ENCODE measurements at places on chromosomes 13 and 19.

GRCh38 chr13:43489233-43489632, 297.5 kb downstream of the ENOX1 start:
- DNase-seq = no peak

GRCh38 chr13:35468195-35468594, 8.3 kb downstream of the MAB21L1 start:
- no peak for DNase-seq

DNA sequence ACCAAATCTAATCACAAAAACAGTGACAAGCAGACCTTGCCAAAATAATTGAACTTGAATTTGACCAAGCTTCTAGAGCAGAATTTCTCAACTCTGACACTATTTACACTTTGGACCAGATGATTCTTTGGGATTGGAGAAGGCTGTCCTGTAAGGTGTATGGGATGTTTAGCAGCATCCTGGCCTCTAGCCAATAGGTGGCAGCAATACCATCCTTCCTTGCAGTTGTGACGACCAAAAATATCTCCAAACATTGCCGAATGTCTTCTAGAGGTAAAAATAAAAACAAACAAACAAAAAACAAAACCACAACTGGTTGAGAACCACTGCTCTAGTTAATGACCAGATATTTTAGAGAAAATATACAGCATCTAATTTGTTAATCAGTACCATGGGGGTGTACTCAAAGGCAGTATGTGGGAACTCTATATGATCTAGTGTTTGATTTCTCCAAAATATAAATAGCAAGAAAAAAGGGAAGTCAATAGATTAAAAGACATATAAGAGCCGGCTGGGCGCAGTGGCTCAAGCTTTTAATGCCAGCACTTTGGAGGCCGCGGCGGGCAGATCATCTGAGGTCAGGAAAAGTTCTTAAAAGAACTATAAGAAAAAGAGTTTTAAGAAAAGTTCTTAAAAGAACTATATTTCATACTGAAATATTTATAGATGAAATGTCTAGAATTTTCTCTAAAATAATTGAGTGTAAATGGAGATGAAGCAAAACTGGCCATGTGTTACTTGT, 60.9 kb upstream of the ZNF527 start:
- no peak for DNase-seq

GRCh38 chr19:16022251-16022650, 54.0 kb upstream of the TPM4 start:
- no peak for DNase-seq

GRCh38 chr13:35747594-35747993, 271.1 kb upstream of the MAB21L1 start:
- DNase-seq = no peak

- no peak for DNase-seq
These were observed 29.8 kb upstream of the ZNF675 start for GRCh38 chr19:23716792-23717191.

DNA sequence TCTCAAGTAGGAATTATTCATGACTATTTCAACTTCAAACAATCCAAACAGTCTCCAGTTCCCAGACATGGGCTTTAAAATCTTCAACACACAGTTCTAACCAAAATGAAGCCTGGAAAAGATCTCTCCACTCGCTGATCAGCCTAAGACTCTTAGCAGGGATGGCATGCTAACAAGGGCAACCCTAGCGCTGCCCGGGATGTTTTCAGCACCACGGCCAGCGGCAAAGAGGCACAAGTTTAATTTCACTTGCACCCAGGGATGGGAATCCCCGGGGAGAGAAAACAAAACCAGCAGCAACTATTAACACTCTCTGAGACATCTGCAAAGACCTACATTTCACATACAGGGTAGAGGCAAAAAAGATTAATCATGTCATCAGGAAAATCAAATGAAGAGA, 43.0 kb downstream of the CACNA1A start:
- no peak for DNase-seq

GRCh38 chr19:48624791-48625723, 5.8 kb downstream of the SPHK2 start:
- no peak for DNase-seq

GRCh38 chr13:50990065-50990817, 80.7 kb downstream of the RNASEH2B start:
- DNase-seq = no peak

DNA sequence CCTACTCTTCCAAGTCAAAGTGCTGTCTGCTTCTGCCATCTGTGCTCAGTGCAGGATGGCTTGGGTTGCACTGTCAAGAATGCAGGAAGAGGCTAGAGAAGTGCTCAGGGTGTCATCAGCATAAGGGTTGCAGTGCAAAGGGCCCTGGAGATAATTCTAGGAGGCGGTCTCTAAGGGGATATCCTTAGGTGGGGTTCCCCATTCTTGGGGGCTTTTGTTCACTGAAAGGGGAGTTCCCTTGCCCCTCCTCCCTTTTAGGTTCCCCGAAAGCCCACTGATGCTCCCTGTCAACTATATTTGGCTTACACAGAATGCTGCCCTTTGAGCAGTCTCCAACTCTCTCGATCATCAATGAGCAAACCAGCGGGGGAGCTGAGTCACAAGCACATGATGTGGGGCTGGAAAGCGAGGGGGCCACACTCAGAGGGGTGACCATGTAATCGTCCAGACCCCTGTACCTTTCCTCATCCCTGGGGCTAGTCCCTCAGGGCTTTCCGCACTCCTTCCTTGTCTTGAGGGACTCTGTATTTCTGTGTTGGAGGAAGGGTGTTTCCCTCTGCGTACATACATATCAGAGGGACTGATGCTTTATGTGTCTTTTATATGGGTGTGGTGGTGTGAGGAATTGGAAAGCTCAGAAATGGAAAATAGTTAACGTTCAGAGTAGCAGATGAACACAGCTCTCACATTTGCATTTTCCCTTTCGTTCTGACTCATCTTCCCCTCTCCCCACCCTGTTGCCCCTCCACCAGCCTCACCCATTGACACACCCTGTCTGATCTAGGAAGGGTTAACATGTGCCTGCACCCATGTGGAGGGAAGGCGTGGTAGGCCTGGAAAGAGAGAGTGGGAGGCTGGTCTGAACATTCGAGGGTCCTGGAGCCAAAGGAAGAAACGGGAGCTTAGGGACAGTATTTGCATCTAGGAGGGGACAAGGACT, 6.7 kb downstream of the ZBTB32 start:
- no peak for DNase-seq

- no peak for DNase-seq
These were observed 8.8 kb upstream of the GNG7 start for GRCh38 chr19:2711172-2711874.

DNA sequence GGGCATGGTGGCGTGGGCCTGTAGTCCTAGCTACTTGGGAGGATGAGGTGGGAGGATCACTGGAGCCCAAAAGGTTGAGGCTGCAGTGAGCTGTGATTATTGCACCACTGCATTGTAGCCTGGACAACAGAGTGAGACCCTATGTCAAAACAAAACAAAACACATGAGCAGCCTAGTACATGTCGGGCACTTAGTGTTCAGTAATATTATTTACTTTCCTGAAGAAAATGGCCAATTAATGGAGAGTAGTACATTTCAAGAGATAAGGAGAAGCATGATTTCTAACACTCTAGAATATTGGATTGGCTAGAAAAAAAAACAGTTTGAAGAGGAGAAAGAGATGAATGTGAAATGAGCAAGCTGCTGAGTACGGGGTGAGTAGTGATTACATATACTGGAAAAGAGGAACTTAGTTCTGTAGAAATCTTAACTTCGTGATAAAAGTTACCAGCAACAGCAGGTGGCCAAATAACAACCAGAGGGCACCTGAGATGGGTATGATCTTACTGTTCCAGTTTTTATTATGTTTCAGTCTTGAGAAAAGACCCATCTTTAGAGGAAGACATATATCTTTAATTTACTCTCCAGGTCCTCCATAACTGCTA, 36.2 kb downstream of the SPATA13 start:
- DNase-seq = no peak

- no peak for DNase-seq
These were observed 17.1 kb upstream of the PSMC4 start for GRCh38 chr19:39953915-39954314.

DNA sequence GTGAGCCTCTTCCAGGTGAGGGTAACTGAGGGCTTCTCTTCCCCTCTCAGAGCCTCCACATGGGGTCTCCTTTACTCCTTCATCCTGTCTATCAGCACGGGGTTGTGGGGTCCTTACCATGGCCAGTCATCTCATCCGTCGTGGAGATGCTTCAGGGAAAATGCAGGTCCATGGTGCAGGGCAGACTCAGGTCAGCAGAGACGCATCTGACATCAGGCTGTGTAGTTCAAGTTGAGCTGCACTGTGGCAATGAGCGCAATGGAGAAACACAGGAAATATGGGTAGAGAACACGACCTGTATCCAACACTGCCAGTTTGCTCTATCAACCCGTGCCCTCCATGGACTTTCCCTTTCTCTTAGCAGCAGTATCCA, 13.9 kb downstream of the LILRA5 start:
- DNase-seq = no peak

DNA sequence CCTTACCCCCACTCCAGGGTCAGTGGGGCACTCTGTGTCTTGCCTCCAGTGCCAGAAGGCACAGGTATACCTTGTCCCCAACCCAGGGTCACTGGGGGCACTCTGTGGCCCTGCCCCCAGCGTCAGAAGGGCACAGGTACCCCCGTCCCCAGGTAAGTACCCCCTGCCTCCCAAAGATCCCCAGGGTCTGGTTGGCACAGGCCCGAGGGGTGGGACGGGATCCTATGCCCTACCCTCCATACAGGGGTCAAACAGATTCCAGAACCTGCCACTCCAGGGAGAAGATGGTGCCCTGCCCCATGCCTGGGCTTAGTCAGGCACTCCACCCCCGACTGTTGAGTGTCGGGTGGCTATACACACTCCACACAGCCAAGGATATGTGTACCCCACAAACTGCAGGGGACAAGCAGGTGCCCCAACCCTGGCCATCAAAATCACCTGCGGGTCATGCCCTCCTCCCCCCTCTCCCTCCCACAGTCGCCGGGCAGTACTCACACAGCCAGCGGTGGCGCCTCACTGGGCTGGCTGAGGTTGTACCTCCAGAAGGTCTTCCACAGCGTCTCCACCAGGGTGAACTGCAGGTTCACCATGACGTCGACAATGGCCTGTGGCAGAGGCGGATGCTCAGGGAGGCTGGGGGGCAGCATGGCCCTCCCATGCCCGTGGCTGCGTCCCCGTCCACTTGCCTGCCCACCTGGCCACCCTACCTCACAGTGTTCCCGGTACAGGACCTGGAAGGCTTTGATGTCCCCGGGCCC, 13.8 kb downstream of the DCAF15 start:
- DNase-seq = no peak

GRCh38 chr19:1394252-1395193, 6.8 kb downstream of the GAMT start:
- DNase-seq = no peak

GRCh38 chr19:1904860-1905109, 414 bp upstream of the ADAT3 start:
- no peak for DNase-seq

DNA sequence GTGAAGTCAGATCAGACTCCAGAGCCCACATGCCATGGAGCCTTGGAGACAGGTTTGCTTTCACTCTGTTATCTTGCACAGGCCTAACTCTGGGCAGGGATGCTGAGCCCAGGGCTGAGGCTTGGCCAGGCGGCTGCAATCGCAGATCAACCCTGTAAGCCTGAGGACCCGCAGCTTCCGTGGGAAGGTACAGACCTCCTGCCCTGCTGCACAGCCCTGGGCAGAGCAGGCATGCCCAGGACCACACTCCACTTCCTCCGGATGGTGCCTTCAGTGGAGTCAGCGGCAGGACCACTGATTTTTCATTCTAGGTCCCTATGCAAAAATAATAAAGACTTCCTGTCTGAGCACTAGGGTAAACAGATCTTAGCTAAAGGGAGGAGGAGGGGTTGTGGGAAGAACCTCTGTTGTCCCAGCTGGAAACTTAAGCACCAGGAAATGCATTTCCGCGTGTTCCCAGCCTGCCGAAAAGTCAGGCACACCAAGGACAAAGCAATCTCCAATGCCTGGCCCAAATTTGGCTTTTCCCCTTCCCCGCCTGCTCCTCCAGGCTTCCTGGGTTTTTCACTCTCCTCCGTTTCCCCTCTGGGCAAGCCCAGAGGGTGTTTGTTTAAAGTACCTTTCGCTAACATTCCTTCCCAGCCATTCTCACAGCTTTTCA, 87.3 kb downstream of the KCTD15 start:
- no peak for DNase-seq

DNA sequence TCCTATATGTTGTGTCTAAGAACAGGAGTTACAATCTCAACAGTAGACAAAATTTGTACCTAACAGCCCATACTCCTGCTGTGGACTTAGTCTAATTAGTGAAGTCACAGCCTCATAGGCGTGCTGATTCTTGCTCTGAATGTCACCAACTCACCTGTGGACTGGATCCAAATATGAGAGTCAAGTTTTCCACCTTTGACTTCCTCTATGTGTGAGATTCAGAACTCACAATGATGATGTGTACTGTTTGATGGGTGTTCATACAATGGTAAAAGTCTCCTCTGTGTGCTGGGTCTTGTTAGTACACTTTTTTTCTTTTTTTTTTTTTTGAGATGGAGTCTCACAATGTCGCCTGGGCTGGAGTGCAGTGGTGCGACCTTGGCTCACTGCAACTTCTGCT, 7.8 kb upstream of the ZNF91 start:
- no peak for DNase-seq

- DNase-seq = no peak
These were observed 421.4 kb downstream of the SLITRK6 start for GRCh38 chr13:85377783-85378182.

DNA sequence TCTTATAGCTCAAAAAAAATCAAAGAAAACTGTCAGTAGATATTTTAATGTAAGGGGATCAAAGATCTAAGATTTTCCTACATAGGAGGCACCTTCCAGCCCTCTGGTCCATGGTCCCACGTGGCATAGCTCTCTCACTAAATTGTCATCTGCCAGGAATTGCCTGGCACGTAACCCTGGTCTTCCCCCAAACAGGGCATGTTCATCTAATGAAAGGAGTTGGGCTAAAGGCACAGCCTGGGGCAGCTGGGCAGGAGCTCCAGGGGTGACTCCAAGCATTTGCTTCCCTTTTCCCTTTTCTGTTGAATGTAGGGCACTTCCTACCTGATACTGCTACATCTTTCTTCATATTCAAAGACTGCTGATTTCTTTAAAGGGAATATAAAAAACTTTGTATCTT, 148.7 kb downstream of the COL4A1 start:
- DNase-seq = no peak

- no peak for DNase-seq
These were observed 1882.6 kb downstream of the PCDH9 start for GRCh38 chr13:65347420-65348030.

GRCh38 chr19:18421371-18421959, 2.3 kb downstream of the SSBP4 start:
- no peak for DNase-seq

DNA sequence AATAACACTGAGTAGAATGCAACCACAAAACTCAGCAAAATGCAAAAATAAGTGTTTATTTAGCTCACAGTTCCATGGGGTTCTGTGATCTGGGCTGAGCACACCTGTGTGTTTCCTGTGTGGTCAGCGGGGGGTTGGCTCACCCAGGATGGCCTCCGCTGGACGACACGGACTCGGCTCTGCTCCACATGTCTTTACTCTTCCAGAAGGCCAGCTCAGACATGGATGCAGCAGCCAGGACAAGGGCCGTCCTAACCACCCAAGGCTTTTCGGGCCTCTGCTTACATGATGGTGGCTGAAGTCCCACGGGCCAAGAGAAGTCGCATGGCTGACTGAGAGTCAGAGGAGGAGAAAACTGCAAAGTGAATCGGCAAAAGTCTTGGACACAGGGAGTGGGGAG, 153.5 kb upstream of the IRS2 start:
- DNase-seq = no peak
